ENCODE measurements at places on chromosomes 12 and 14.

DNA sequence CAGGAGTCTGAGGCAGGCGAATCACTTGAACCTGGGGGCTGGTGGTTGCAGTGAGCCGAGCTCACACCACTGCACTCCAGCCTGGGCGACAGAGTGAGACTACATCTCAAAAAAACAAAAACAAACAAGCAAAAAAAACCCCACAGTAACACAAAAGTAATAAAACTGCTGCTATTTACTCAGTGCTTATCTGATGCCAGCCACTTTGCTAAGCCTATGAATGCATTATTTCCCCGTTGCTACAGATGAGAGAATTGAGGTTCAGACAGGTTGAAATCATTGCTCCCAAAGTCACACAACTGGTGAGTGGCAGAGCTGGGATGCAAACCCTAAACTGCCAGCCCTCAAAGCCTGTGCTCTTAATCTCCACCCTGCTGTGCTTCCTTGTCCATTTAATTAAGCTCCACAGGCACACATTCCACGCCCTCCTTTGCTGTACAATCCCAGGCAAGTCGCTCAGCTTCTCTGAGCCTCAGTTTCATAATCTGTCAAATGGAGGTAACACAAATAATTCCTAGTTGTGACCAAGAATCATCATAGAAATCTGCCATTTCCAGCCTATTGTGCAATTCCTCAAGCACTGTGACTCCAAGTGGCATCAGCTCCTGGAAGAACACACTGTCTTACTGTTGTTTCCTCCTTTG lies 5.7 kb upstream of the OAS3 start:
- DNase-seq = no peak

DNA sequence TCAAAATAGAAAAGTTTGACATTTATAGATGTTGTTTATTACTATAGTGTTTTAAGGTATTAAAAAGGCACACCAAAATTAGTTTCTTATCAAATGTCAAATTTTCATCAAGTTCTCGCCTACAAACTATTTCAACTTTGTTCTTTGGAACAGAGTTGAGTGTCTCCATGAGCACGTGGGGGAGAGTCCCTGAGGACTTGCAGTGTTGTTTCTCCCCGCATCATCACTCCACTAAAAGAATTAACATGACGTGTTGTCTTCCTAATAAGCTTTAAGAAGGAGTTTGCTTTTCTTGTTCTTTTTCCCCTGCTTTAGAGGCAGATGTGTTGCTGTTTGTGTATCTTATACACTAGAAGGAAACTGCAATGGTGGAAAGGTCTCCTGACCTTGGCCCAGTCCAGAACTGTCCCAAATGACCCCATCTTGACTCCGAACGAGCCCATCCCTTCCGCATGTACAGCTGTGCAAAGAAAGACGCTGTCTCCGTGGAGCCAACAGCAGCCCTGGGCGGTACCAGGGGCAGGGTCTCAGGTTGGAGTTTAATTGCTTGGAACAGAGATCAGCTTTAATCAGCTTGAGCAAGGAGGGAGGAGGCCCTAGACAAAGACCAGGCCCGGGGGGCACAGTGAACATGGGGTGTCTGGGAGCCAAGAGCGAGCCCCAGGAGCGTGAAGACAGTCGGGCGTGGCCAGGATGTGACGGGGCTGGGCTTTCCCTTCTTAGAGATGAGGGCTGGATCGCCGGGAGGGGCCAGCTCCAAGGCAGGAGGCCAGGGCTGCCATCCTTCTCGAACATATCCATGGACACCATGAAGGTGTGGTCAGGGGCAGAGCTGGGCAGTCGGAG lies 215.4 kb upstream of the RTL1 start:
- no peak for DNase-seq

DNA sequence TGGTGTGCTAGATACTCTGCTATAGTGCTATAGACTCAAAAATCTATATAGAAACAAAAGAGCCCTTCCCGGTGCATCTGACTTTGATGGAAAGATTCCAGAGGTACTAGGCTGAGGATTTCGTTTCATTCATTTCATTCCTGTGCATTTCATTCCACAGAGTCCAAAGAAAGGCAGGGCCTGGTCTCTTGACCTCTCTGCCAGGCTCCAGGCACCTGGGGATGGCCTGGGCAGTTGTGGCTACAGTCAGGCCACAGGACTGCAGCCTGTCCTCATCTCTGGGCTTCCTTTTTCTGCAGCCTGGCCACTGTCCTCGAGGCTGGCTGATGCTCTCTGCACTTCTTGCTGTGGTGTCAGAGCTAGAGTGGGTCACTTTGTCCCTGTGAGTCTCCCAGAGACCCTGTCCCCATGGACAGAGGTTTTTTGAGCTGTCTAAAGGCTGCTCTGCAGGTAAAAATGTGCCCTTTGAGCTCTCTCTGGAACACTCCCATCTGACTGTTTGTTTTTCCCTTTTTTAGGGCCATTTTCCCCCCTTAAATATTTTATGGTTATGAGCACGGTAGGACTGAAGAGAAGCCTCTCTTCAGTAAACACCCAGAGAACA lies 3.2 kb upstream of the VDR start:
- DNase-seq = no peak

DNA sequence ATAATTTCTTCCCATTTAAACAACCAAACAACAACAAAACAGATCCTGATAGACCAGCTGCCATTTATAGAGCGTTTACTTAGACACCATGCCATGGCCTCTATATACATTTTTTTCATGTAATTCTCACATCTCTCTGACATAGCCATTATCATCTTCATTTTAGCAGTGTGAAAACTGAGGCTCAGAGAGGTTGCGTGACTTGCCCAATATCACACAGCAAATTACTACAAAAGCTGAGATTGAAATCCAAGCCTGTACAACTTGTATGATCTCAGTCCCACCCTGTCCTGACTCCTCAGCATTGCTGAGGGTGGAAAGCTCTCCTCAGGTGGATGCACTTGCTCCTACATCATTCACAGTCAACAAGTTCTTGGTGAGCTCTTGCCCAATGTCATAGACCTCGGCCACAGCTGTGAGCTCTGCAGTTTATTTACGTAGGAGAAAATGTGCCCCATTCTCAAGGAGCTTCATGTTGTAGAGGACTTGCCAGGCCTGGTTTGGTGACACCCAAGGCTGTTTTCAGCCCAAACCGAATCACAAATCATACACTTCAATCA lies 55.5 kb downstream of the CRACR2A start:
- DNase-seq = no peak

DNA sequence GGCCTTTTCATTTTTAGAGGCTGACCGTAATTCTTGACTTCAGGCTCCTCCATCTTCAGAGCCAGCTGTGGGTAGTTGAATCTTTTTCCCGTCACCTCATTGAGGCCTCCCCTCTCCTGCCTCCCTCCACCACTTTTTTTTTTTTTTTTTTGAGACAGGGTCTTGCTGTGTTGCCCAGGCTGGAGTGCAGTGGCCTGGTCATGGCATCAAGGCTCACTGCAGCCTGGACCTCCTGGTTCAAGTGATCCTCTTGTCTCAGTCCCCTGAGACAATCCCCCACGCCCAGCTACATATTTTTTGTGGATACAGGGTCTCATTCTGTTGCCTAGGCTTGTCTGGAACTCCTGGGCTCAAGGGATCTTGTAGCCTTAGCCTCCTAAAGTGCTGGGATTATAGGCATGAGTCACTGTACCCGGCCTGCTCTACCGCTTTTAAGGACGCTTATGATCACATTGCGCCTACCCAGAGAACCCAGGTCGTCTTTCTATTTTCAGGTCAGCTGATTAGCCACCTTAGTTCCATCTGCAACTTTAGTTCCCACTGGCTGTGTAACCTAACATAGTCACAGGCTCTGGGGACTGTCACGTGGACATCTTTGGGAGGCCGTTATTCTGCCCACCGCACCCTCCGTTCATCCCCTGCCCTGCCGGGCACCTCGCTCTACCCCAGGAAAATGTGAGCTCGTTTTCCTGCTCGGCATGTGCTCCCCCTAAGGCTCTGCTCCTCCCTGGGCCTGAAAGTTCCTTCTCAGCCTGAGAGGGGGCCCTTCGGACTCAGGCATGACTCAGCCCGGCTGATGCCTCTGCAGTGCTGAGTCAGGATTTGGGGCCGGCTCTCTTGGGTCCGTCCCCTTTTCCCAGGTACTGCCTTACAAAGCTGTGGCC lies 13.4 kb downstream of the TNFAIP2 start:
- DNase-seq = no peak

- no peak for DNase-seq
Observed at GRCh38 chr12:67578976-67579661, 69.4 kb upstream of the DYRK2 start.

- no peak for DNase-seq
Observed at GRCh38 chr12:12943586-12944260, 8.2 kb downstream of the GPRC5D start.

- no peak for DNase-seq
Observed at GRCh38 chr14:67429510-67430205, 17.7 kb upstream of the PLEK2 start.

DNA sequence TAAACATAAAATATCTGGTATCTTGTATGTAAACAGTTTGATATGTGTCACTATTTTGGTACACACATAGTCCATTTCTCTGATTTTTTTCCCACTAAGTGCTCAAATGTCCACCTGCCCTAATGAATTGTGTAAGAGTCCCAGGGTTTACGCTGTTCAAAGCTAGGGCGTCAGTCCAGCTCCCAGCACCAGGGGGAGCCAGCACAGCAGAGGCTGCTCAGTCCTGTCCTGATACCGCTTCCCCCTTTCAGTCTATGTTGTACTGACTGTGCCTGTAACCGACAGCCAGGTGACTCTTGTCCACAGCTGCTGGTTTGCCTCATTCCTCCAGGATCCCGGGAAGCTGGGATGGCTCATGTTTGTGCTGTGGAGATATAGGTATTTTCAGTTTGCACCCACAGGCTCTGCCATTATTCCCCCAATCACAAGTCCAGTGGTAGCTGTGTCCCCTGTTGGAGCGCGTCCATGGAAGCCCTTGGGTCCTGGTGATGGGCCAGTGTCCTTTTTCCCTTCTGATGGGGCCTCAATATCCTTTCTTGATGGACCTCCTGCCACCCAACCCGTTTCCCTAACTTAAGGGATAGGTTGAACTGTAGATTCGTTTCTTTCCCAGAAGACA lies 242.0 kb downstream of the NEDD1 start:
- DNase-seq = peak; percentile 23

- DNase-seq = no peak
Observed at GRCh38 chr14:100408350-100409002, 85.3 kb downstream of the SLC25A47 start.

DNA sequence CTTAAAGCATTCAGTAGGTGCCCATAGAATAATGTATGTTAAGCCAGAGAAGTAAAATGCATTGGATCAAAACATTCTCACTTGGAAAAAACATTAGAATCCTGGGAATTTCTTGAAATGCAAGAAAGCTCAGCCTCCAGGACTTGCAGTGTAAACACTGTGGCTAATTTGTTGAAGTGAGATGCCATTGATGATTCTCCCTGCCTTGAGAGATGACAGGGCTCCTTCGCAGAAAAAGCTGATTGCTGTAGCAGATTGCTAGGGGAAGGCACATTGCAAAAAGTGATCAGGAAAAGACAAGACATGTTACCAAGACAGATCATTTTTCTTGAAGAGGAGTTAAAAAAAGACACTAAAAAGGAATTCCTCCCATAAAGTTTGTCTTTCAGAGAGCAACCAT lies 204.2 kb upstream of the HMGA2 start:
- DNase-seq = no peak

- DNase-seq = no peak
Observed at GRCh38 chr12:19695244-19696098, 256.2 kb downstream of the AEBP2 start.

GRCh38 chr14:71932229-71932981 lies at the start of gene RGS6:
Gene RGS6 (plus strand): TSS chr14:71932429.
- DNase-seq = peak; percentile 58

DNA sequence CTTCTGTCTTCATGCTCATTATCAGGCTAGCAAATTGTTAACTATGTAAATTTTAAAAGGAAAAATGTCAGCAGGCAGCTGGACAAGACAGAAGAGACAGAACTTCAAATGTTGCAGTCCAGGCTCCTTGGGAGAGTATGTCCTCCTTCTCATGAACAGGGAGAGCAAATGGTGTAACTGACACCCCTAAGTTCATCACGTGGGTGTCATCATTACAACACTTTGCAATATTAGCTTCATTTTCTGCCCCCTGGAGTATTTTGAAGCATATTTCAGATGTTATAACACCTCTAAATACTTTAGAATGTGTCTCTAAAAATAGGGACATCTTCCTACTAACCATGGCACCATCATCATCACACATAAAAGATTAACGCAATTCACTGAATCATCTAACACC lies 62.1 kb downstream of the ZNF664 start:
- DNase-seq = no peak

DNA sequence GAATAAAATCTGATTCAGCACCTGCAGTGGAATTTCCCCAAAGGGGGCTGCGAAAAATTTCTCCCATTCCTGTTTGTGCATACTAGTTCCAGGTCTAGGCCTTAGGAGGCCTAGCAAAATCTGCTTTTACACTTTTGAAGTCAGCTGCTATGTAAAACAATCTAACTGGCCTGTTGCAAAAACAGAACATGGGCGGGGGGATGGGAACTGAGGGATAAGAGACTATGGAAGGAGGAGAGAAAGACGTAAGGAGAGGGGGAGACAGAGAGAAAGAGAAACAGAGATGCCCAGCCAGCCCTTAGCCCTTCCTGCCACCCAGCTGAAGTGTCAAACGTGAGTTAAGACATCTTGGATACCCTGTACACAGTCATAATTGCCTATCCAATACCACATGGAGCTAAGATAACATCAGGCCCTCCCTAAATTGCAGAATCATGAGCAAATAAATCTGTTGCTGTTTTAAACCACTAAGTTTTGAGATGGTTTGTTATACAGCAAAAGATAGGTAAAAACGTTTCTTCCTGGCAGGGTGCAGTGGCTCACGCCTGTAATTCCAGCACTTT lies 45.6 kb downstream of the SPTLC2 start:
- DNase-seq = no peak

- DNase-seq = no peak
Observed at GRCh38 chr12:81953541-81953940, 194.4 kb upstream of the PPFIA2 start.

- DNase-seq = peak; percentile 50
Observed at GRCh38 chr14:102849526-102850379, 72.5 kb downstream of the TRAF3 start.

GRCh38 chr12:3661028-3661427 lies 91.9 kb downstream of the CRACR2A start:
- peak; percentile 87 for DNase-seq

DNA sequence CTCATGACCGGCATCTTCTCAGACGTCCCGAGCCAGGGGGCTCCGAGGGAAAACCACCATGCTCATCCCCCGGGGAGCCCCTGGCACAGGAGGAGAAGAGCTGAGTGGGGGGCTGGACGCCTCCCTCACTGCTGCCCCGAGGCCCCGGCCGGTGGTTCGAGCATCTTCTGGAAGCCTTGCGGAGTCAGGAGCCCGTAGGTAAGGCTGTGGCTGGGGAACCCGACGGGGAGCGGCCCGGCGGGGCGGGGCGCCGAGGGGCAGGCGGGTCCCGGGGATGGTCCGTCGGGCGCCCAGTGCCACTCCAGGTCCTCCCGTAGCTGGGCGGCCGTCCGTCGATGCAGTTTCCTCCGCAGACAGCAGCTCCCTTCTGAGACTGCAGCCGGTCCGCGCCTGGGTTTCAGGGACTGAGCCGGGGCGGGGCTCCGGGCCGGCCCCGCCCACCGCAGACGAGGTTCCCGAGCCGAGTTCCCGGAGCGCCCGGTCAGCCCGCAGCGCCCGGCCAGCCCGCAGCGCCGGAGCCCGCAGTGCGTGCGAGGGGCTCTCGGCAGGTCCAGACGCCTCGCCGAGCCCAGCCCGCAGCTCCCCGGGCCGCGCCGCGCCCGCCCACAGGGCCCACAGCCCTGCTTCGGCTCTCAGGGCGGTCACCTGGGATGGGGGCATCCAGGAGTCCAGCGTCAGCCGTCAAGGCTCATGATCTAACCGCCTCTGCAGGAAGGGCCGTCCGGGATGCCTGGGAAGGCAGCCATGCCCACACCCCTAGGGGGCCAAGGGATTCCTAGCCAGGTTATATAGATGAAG lies at the start of gene PGF:
TSS of gene PGF (minus strand) at position 369 of the 798 bp plus-strand sequence. CDS start at position 14, 355 bp downstream.
- DNase-seq = peak; percentile 39

- DNase-seq = peak; percentile 56
Observed at GRCh38 chr14:24430143-24430681, 458 bp downstream of the KHNYN start.
